ENCODE measurements at places on chromosomes 4 and X.

GRCh38 chr4:1769692-1770091, 23.4 kb upstream of the FGFR3 start:
- DNase-seq, result no peak

DNA sequence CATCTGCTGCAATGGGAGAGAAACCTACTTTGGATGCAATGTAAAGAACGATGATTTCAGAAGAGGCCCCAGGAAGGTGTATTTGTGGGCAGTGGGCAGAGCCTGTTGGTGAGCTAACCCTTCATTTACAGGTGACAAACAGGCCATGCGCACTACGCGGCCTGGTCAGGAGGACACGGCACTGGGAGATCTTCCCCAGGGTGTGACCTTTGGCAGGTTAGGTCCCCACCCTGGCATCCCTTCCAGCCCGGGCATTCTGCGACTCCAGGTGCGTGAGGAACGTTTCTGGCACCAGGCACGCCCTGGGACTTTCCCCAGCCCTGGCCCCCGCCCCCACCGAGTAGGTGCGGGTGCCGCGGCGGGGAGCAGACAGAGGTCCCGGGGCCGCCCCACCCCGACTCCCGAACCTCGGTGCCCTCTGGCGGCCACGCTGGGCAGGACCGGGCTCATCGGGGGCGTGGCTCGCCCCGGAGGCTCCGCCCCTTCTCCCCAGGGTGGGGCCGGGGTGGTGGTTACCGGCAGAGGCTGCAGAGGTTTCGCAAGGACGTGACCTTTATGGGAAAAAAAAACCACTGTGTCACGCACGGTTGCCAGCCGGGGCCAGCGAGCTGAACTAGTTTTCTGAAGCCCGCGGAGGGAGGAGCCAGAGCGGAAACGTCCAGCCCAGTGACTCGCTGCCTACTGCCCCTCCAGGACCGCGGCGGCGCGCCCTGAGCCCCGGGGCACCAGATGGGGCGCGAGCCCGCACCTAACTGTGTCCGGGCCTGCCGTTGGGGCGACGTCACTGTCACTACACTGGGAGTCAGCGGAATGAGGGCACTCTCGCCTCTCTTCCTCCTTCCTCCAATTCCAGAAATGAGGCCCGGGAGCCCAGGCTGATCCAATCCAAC, 5.0 kb upstream of the NYX start:
- peak; percentile 74 for DNase-seq

DNA sequence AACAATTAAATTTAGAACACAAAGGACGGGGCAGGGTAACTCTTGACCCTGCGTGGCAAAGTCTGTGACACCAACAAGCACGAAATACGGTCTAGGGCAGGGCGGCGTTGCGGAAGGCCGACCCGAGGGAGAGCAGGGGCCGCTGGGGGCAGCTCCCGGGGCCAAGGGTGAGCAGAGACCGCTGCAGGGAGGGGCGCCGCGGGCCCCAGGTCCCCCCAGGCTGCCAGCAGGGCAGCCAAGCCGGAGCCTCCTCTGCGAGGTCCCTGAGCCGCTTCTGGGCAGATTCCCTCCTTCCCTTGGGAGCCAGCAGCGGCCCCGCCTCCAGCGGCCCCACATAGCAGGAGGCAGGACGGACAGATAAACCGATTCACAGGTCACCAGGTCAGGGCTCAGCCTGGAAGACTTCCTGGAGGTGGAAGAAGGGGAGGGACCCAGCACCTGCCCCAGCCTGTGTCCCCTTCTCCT, 90.2 kb downstream of the FAM53A start:
- no peak for DNase-seq

DNA sequence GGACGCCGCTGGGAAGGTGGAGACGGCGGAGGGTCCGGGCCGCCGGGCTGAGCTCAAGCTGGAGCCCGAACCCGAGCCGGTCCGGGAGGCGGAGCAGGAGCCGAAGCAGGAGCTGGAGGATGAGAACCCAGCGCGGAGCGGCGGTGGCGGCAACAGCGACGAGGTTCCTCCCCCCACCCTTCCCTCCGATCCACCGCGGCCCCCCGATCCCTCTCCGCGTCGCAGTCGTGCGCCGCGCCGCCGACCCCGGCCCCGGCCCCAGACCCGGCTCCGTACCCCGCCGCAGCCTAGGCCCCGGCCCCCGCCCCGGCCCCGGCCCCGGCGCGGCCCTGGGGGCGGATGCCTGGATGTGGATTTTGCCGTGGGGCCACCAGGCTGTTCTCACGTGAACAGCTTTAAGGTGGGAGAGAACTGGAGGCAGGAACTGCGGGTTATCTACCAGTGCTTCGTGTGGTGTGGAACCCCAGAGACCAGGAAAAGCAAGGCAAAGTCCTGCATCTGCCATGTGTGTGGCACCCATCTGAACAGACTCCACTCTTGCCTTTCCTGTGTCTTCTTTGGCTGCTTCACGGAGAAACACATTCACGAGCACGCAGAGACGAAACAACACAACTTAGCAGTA, 483 bp downstream of the USP27X start:
- DNase-seq, result no peak

- DNase-seq, result no peak
These were observed 264.9 kb upstream of the PUDP start for GRCh38 chrX:7412840-7413239.

DNA sequence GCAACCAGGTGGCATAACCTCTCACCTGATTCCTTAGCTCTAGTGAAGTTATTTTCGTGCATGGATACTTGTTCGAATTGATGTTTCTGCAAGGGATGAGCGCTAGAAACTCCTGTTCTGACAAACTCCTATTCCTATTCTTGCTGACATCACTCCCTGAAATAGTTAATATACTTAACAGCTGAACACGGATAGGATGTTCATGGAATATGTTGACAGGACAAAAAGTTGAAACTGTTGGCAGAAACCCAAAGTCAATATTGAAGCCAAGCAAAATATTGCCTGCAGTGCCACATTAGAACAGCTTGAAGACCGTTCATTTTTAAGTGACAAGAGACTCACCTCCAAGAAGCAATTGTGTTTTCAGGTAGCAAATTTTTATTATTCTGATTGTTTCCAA, at the start of gene KLKB1:
KLKB1 (plus strand) TSS at position 287 of the 400 bp plus-strand sequence. CDS start 689 bp downstream, outside the sequence.
- DNase-seq, result no peak

DNA sequence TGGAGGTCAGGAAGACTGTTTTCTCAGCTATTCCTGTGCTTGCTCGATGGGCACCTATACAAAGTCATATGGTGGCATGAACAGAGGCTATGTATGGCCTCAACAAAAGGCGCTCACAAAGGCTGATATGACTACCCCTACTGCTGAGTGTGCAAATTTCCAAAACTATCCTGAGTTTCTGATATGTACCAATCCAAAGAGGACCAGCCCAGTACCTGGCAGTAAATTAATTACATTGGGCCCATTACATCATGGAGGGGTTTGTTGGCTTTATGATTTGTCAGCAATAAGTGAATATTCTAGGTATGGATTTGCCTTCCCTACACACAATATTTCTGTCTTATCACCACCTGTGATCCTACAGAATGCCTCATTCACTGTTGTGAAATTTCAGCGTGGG, 12.3 kb downstream of the MAGED1 start:
- DNase-seq, result no peak

- DNase-seq, result no peak
These were observed 958 bp upstream of the UGT2B7 start for GRCh38 chr4:69095301-69095731.

GRCh38 chrX:145856181-145856580, 38.6 kb downstream of the SLITRK2 start:
- DNase-seq, result no peak

DNA sequence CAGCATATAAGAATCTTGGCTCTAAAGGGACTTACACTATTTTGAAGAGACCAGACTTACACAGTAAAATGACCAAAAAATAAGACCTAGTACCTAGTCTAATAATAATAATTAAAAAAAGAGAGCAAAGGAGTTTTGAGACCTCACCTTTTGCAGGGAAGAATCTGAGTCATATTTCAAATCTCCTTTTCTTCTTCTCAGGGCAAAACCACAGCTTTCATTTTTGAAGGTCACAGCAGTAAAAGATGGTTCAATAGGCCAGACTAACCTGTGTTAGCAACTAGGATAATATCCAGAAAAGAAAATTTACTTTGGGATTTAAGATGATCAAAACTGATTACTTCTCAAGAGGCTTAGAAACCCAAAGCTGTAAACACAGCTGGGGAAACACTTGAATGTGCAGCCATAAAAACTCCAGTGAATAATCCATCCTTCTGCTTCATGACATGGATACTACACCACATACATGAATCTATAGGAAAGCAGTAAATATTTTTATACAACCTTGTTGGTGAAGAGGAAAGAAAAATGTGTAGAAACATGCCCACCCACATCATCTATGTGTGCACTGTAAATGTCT, 25.9 kb upstream of the LNX1 start:
- DNase-seq, result no peak

GRCh38 chr4:83782591-83782990, 246.7 kb downstream of the GPAT3 start:
- DNase-seq, result no peak

DNA sequence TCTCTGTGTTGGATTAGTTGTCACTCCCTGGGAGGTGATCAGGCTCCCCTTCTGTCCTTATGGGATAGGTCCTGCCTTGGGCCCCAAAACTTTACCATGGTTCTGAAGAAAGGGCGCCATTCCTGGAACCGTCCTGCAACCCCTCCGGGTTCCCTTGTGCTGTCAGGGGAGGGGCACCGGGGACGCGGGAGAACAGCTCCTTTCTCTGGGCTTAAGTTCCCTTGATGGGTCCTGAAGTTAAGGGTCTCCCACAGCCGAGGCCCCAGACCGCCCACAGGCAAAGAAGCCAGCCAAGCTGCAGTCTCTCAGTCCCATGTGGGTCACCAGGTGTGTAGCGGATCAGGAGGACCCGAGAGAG, 44.8 kb downstream of the UGT2A3 start:
- DNase-seq, result no peak

DNA sequence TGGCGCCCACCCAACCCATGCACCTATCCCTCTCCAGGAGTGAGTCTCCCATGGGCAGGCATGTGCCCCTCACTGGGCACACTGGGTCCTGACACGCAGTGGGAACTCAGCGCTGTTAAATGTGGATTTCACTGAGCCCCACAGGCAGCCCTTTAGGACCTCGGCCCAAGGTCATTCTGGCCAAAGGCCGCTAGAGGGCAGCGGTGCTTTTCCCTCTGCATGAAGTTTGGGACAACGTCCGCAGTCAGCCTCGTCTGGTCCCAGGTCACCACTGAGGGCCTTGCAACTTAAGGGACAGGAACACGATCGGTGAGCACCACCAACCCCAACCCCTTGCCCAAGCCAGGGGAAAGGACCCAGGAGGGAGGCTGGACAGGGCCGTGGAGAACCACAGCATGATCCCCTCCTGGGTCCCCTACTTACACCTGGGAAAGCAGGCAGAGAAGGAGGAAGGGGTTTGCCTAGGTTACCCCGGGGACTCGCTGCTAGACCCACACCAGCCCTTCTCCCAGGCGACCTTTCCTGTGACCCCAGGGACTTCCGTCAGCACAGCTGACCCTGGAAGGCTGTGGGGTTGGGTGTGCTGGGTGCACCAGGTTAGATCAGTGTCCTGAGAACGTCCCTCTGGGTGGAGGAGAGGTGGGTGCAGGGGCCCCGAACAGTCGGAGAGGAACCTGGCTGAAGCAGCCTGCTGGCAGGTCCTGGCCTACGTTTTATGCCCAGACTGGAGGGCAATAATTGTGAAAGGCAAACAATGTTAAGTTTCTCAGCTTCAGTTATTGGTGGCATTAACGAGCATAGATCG, 24.0 kb downstream of the CYTL1 start:
- peak; percentile 9 for DNase-seq

DNA sequence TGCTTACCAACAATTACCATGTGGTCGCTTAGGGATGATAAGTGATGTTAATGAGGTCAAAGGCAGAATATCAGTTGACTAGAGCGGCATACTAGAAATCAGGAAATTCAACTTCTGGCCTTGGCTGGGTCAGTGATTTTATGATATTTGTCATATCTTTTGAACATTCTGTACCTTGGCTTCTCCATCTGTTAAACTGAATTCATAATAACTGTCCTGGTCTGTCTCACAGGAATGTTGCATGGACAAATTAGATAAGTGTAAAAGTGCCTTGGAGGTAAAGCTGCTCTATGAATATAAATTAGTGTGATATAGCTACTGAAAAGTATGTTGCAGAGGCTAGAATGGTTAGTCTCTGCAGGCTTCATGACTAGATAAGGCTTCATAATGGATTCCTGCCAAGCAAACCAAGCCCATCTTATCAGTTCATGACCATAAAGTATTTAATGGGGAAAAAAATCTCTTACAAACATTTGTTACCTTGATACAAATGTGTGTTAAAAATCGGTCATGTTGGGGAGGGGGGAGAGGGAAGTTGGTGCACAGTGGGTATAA, 104.6 kb upstream of the BMPR1B start:
- no peak for DNase-seq

DNA sequence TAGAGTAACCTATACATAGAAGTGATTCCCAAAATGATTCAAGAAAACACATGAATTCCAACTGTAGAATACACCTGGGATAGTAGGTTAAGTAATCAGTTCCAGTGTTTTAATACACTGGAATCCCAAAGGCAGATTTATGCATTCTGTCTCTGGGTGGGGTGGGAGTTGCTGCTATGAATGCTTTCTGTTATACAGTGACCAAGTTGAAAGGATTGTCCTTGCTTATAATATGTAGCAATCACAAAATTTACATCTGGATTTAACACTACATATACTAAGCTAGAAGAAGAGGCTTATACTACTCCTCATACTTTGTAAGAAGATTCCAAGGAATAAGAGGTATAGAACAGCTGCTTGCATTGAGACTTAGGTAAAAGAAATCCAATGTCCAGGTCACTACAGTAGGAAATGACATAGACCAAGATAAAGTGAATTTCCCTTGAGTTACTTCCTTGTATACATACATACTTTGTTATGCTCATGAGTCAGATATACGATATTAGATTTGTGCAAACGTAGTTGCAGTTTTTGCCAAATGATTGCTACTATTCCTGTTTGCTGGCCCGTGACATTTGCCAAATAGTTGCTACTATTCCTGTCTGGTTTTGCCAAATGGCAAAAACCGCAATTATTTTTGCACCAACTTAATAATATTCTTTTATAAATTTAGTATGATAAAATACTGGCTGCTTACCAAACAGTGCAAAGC, 210.5 kb upstream of the DIAPH2 start:
- DNase-seq, result no peak

- no peak for DNase-seq
These were observed 2375.8 kb upstream of the TENM3 start for GRCh38 chr4:179867300-179867878.

DNA sequence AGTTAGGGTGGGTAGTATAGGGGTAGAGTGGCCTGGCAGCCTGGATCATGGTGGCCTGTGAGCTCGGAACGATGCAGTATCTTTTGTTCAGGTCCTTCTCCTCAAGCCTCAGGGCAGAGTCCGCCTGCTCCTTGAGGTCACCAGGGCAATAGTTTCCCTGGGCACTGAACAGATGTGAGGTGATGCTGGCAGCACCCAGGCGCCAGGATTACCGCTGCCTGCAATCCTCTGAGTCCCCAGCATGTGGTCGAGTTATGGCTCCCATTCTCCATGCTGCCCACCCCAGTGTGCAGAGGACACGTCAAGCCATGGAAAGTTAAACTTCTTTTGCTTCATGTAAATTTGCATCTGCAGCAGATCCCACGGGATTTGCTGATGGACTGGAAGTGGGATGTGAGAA, 38.7 kb downstream of the NEIL3 start:
- DNase-seq, result no peak

Measured in stimulated activated CD8-positive, alpha-beta memory T cell treated with anti-CD3 and anti-CD28 coated beads, Interleukin-7, amount 100 ng/mL, for 1 hour (primary cell).